ENCODE measurements at places on chromosomes 11 and 22.

GRCh38 chr22:36022162-36022561 lies 6.5 kb downstream of the RBFOX2 start:
- DNase-seq = no peak

- DNase-seq = no peak
These were observed 2.2 kb downstream of the UBXN1 start for GRCh38 chr11:62676698-62677097.

DNA sequence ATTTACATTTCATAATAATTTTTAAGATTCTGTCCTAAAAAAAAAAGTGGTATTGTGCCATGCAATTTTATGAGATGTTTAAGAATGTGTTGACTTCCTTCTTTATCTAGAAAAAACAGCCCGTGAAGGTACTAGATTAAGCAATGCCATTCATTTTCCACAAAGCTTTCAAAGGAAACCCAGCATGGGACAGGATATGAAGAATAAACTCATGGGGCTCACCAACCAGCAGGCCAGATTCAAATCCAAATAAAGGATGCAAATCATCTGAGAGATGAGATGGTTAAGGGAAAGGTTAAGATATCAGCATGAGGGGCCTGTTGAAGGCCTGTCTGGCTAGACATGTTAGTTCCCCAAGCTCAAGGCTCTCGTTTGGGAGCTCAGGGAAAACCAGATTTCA lies 199.1 kb downstream of the SWAP70 start:
- DNase-seq = no peak

DNA sequence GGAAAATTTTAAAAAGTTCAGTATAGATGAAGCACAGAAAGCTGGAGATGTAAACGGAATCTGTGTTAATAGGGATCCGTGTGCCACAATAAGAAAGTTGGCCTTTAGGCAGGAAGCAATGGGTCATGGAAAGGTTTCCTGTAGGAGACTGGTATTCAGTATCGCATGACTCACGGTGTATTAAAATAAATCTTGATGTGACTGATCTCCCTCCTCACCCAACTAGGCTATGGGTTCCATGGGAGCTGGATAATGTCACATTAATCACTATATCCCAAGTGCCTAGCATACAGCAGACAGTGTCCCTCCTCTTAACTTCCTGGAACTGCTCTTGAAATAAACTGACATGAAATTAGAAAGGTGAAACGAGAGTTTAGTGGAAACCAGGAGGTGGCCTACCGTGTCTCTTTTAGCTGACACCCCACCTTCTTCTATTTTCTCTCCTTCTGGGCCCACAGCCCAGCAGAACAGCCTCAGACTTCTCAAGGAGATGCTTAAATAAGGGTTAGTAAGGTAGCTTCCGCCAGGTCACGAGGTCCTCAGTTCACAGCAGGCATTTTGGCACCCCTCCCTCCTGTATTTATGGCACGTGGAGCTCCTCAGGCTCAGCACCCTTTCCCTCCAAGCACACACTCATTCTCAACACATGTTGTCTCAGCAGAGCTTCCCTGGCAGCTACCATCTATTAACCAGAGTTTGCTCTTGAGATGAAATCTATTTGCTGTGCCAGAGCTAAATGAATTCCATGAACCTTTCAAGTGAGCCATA lies 118.8 kb downstream of the NXPE2 start:
- DNase-seq = no peak

DNA sequence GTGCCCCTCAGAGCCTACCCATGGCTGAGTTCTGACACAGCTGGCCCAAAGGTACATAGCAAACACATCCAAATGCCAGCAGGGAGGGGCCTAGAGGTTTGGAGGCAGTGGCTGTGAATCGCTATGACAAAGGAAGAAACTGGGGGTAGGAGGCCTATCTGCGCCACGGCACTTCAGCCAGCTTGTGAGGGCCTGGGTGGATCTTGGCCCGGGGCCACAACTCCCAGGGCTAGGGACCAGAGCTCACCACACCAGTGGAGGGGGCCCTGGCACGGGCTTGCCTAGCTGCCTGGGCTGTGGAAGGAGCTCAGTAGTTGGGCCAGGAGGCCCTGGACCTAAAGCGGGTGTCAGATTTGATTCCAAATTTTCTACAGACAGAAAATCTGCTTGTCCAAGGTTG lies 9.4 kb upstream of the NAP1L4 start:
- DNase-seq = peak; percentile 97

- no peak for DNase-seq
These were observed 47.1 kb upstream of the EED start for GRCh38 chr11:86197448-86197847.

GRCh38 chr11:115391598-115391997 lies 112.6 kb downstream of the CADM1 start:
- no peak for DNase-seq

- DNase-seq = no peak
These were observed 15.8 kb downstream of the SCUBE2 start for GRCh38 chr11:9075556-9075955.

DNA sequence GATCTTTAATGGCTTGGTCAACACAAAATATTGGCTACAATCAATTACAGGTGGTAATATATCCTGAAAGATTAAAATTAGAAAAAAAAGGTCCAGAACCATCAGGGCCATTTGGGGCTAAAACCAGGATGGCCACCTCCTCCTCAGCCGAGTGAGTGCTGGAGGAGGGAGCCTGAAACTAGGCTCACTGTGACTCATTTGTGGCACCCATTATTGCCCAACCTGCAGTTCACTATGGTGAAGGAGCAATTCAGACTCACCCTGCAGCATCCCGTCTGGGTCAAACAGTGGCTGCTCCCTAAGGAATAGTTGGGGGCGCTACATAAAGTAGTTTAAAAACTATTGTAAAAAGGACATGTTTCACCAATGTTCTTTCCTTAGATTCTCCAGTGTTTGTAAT lies 60.7 kb downstream of the GLYATL1 start:
- DNase-seq = no peak

DNA sequence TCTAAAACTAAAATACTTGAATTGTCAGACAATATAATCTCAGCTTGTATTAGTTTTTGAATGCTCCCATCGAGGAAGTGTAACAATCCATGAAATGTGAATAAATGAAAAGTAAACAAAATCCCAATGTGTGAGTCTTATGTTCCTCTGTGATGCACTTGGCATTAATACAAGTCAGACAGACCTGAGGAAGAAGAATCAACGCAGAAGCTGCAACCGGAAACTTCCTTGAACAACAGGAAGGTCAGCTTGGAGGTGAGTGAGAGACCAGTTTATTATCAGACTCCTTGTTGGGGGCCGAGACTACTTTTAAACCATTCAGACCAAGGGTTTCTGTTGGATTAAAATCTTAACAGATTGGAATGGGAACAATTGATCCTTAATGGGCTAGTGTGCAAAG lies 24.2 kb downstream of the NUP50 start:
- DNase-seq = no peak

DNA sequence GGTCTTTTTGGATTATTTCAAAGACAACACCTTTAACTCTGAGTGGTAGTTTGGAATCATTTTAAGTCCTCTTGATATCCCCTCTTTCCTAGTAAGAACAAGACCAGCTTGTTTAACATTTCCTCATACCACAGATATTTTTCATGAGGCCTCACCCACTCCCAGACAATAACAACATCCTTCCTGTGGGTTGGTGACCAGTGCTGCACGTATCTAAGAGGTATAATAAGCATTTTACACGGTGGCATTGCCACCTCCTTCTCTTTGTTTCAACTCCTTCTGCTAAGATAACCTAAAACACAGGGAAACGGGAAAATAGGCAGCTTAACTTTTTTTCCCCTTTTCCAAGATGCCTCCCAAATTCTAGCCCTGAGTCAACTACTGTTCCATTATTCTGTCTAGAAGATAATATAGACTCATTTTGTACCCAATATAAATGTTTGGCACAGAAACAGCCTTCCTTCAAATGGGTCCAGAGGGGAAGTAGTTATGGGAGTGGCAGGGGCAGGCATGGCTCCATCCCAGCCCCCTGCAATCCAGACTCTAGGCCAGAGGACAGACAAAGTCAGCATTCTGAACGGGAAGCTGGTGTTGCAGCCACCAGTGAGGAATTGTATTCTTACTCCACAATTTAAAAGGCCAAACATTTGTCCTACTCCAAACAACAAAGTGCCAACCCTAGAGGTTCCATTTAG lies 28.5 kb downstream of the MAML2 start:
- peak; percentile 21 for DNase-seq

GRCh38 chr11:41309716-41310115 lies 149.7 kb downstream of the LRRC4C start:
- no peak for DNase-seq

GRCh38 chr11:125941619-125942611 lies 3.9 kb upstream of the VSIG10L2 start:
- peak; percentile 85 for DNase-seq

DNA sequence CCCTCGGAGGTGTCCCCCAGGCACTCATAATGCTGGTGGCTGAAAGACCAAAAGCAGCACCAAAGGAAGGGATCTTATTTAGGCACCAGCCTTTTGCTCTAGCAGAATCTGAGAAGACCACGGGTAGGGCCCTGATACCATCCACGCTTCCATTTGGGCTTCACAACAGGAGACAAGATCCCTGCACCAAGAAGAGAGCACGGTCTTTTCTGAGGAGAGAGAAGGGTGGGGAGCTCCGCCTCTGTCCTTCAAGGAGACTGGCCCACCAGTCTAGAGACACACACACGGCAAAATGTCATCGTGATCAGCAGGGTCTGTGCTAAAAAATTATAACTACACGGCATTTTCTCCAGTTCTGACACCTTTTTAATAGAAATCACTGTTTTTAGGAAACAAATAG lies 9.8 kb downstream of the LARGE2 start:
- DNase-seq = no peak

DNA sequence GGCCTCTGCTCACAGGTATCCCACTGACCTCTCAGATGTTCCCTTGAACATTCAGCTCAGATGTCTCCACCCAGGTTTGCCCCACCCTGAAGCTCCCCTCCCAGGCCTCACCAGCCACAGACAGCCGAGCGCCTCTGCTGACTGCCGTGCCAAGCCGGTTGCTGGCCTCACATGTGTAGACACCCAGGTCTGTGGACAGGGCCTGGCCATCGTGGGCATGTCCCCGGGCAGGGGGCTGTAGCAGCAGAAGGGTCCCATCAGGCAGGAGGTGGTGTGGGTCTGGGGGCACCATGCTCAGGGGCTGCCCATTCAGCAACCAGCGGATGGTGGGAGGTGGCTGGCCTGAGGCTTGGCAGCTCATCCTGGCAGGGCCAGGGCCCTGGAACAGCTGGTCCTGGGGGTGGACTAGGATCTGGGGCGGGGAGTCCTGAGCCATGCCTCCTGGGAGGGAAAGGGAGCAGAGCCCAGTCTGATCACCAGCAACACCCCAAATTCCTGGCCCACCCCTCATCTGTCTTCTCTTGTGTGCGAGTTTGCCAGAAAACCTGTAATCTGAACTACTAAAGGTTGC lies 759 bp downstream of the ROBO4 start:
- DNase-seq = no peak

DNA sequence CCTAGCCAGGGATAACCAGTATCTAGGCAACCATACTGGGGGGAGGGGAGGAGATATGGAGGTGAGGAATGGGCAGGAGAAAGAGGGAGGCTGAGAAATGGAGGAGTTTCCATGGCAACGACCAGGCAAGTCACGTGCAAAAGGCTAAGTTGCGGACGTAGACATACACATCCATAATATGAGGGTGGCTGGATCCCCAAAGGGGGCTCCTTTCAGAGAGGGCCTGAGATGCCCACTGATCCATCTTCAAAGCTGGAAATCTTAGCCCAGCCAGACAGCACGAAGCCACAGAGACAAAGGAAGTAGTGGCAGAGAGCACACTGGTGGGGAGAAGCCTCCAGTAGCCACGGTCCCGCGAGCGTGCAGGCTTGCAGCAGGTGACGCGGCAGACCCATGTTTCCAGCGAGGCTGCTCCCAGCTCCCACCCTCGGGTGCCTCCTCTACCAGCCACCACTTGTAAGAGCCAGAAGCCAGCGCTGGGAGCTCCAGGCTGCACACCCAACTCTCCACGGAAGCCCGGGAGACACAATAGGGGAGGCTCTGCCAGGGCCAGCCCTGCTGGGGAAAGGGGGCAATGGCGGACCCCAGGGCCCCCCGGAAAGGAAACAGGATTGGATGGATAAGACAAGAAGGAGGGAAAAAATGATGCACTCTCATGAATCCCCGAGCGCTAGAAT lies 938 bp downstream of the FXYD6 start:
- DNase-seq = no peak

- no peak for DNase-seq
These were observed 43.2 kb upstream of the UBASH3B start for GRCh38 chr11:122612123-122612824.

DNA sequence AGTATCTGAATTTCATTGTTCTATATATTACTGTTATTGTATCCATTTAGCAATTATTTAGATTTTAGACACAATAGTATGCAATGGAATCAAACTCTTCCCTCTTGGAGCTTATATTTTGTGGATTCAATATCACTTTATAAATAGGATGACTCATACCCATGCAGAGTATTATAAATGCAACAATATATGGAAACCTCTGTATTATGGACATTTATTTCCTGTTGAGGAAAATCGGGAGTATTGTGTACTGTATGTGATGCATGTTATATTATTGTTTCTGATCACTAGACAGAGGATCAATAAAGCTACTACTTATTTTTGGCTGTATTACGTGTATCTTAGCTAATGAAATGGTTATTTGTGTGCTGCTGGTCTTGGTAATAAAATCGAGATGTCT lies 770 bp downstream of the METTL15 start:
- DNase-seq = no peak

- no peak for DNase-seq
These were observed 73.9 kb downstream of the BDNF start for GRCh38 chr11:27626269-27626937.

- DNase-seq = no peak
These were observed 17.0 kb upstream of the PSMA1 start for GRCh38 chr11:14537134-14537599.

Measured in thyroid gland (tissue), 4 donors.